ENCODE measurements at places on chromosomes 13 and 19. TPM values are rescaled to one million over a fixed set of nuclear protein-coding genes. Genes with fewer than 3 reads are reported as not detected.

DNA sequence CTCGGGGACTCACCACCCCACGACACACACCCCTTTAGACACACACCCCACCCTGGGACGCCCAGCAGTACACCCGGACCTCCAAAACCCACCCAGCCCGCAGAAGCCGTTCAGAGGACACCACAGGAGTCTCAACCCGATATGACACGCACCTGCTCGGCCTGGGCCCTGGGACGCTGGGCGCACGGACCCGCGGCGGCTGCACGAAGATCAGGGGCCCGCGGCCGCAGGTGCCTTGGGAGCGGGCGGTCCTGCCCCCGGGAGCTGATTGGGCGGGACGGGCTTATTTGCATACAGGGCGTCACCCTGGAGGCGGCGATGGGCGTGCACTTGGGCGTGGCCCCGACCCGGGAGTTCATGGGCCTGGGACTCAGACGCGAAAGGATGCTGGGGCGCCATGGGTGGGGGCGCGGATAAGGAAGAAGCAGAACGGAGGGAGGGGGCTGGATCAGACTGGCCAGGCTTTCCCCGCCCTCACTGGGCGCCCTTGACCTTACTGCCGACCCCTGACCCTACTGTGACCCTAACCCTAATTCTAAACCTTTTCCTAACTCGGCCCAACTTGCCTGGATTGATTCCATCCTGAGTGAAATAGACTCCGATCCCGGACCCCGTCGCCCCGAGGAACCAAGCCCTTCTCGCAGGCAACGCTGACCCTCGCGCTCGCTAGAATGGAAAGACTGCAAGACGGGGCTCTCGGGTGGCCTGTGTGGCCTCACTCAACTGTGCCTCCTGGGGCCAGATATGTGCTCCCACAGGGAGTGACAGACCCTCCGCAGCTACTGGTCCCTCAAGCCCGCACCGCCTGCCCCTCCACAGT is at the start of gene MEF2B:
MEF2B (minus strand) TSS at position 211 of the 820 bp plus-strand sequence. CDS start 19,528 bp downstream, outside the sequence.
- H3K4me1 ChIP-seq, result peaks cover 5% of the 10 kb centered on the region
- H3K27ac ChIP-seq, result no peak within 1 kb of the TSS
- no peaks in the 10 kb centered on the region for H3K27me3 ChIP-seq
- no peak within 1 kb of the TSS for H3K4me3 ChIP-seq

Gene FPR2
- not detected for total RNA-seq

GRCh38 chr19:29549105-29550070 is 23.6 kb downstream of the VSTM2B start:
- H3K4me3 ChIP-seq, result no peak overlapping the region
- no peak overlapping the region for H3K27ac ChIP-seq
- no peaks in the 10 kb centered on the region for H3K27me3 ChIP-seq

Gene RASAL3
- total RNA-seq, result 4.1 TPM

DNA sequence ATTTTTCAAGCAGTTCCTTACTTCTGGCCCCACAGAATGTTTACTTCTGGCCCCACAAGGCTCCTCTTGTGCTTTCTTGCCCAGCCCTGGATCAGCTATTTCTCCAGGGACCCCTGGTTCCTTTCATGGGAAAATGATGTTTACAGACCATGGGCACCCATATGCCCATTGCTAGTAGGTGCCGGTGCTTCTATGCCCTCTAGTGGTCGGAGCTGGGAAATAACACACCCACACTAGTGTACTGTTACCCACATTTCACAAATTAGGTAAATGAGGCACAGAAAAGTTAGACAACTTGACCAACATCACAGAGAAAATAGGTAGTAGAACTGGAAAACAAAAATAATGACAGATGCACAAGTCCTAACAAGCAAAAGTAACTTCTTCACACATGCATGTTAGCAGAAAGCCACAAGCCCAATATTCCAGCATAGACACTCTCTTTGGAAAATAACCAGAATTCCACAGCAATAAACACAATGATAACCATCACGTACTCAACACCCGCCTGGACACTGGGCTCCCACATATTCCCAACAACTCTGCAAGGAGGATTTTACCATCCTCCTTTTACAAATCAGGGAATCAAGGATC is 1.3 kb upstream of the CEACAM6 start:
- H3K27ac ChIP-seq, result no peak overlapping the region
- H3K27me3 ChIP-seq, result peaks cover 3% of the 10 kb centered on the region

Gene CD209
- not detected for total RNA-seq
